ENCODE measurements at places on chromosomes 13 and 19.

DNA sequence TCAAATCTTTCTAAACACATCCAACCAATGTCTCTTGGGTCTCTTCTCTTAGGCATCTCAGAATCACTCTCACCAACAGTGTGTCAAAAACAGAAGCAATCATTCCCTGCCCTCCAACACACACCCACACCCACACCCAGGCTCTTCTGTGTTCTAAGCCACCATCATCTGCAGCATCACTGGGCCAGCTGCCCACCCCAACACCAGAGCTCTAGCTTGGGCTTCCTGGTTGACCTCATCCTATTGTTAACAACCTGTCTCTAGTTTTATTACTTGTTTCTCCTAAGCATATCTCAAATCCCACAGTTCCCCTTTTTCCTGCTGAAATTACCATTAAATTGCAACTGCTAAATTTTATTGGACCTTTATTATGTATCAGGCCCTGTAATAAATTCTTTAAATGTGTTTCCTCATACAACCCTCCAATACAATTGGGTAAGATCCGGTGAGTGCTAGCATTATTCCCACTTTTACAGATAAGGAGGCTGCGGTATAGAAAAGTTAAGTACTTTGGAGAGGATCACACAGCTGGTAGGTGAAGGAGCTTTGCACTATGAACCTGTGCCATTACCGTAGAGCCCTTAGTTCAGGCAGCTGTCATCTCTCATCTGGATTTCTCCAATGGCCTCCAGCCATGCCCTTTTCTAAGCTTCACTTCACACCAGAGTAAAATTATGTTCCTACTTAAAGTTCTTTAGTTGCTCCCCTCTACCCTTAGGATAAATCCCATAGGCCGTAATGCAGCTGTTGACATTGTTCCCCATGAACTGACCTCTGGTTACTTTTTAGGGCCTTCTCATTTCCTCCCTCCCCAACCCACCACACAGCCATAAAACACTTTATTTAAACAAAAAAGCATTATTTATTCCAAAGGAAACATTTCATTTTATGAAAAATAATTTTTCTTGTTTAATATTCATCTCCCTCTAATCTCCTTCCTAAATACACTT, 227.7 kb downstream of the B3GLCT start:
- no peak for DNase-seq

DNA sequence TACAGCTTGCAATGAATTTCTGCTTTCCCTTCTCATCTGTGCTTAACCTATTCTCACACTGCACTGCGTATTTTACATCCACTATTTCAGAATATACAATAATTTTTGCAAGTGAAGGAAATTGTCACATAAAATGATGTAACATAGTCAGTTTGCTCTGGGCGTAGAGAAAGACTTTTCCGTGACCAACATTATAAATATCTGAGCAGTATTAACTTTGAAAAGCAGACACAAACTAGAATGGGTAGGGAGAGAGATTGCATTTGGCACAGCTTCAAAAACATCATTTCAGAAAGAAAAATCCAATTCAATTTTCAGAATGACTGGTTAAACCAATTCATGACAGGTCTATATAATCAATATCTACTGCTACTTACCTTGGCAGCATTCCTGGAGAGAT, 352.5 kb upstream of the MIR17HG start:
- no peak for DNase-seq

DNA sequence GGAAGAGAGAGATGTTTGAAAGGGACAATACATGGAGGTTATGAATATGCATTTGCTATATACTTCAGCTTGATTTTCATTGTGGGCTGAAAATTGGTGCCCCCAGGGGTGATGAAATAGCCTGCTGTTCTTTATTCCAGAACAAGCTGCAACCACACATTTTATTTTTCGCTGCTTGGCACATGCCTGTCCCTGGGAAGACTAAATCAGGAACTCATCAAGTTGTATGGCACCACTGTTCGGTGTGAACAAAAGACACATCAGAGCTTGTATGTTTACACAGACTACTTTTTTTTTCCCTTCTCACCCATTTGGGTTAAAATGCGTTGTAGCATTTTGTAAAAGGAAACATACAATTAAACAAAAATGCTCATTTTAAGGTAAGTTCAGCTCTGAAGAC, 230.7 kb downstream of the NALCN start:
- no peak for DNase-seq

DNA sequence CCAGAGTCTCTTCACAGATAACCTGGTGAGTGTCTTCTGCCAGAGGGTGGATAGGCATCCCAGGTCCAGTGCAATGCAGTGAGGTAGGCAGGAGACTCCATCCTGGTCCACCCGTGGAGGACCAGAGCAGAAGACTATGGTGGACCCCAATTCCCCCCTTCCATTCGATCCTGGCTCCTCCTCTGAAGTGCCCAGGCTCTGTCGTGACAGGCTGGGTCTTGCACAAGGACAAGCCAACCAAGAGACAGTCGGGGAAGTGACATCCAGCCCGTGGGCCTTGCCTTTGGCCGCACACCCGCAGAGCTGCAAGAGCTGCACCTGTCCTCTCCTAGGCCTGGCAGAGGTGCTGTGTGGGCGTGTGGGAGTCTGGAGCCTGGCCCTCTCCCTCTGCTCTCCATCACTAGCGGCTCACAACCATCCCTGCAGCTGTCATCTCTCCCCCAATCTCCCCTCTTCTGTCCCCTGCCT, 3.1 kb downstream of the ZNF784 start:
- no peak for DNase-seq

- DNase-seq = no peak
These were observed 11.2 kb upstream of the MADCAM1 start for GRCh38 chr19:485077-485476.

DNA sequence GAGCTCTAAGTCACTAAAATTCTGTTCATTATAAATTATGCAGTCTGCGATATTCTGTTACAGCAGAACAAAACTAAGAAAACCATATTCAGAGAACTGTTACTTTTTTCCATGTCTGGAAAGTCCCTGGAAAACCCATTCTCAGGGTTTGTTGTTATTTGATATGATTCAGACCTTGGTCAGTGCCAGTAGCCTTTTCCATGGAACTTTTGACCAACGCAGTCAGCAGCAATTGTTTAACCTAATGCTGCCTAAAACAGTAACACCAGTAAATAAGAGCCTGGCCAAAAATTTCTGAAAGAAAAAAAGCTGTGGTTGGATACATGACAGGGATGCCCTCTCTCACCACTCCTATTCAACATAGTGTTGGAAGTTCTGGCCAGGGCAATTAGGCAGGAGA, 402.7 kb downstream of the TBC1D4 start:
- no peak for DNase-seq

DNA sequence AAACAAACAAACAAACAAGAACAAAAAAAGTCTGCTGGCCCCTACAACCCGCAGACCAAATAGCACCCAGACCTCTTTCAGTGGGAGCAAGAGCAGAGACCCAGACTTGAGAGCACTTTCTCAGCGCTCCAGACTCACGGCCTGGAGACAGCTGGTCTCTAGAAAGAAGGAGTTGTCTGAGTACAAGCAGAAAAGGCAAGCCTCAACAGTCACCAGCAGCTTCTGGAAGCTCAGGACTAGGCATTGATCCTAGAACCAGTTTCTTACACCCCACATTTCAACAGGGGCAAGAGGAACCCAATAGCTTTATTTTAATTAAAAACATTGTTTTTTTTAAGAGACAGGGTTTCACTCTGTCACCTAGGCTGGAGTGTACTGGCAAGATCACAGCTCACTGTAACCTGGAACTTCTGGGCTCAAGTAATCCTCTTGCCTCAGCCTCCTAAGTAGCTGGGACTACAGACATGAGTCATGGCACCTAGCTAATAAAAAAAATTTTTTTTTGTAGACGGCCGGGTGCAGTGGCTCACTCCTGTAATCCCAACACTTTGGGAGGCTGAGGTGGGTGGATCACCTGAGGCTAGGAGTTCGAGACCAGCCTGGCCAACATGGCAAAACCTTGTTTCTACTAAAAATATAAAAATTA, 30.4 kb downstream of the RASL11A start:
- DNase-seq = no peak

GRCh38 chr13:74243637-74244526, 109.7 kb upstream of the KLF12 start:
- DNase-seq = no peak

- DNase-seq = no peak
These were observed 37.7 kb downstream of the ARHGEF7 start for GRCh38 chr13:111152844-111153243.

GRCh38 chr13:107669391-107669993, 545.8 kb downstream of the LIG4 start:
- DNase-seq = no peak

- DNase-seq = no peak
These were observed 180.9 kb downstream of the GPC5 start for GRCh38 chr13:91579320-91579719.

DNA sequence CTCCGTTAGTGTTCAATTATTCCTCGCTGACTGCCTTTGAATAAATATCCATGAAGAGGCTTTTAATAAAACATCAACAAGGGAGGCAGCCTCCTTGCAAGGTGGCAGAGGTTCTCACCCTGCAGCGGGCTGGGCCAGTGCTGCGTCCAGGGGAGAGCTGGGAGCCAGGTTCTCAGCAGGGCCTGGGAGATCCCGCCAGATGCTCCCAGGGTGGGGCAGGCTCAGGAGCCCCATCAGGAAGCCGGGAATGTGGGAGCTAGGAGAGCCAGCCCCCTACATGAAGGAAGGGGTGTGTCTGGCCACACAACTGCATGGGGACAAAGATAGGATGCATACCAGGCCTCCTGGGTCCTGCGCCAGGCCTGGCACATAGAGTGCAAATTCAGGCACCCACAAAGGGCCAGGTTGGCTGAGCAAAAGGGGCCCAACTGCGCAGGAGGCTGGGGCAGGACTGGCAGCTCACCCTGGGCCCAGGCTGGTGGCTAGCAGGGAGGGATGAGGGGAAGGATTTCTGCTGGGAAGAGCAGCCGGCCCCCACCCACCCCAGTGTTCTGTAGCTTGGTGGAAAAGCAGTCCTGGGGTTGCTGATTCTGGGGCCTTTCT, 22.8 kb downstream of the VSTM2B start:
- DNase-seq = no peak

GRCh38 chr13:30576528-30576927, 41.2 kb upstream of the USPL1 start:
- DNase-seq = no peak

- DNase-seq = no peak
These were observed 182.3 kb upstream of the KLF12 start for GRCh38 chr13:74316547-74316946.

DNA sequence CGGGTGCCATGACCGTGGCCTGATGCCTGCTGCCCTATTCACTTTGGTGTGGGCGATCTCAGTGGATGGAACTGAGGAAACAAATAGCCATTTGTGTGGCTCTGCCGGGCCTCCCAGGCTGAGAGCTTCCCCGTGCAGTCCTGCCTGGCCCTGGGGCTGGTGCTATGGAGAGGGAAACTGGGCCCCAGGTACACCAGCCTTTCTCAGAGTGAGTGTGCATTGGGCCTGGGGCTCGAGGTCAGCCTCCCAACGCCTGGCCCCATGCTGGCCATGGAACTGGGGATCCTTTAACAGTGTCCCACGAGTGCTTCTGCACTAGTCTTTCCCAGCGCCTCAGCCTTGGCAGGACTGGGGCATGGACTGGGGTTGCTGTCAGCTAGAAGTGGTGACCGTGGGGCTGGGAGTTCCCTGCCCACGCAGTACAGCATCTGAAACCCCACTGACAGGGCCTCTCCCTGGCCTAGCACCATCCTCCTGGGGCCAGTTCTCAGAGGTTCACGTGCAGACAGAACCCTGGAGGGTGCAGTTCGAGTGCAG, 10.5 kb downstream of the PLEKHF1 start:
- DNase-seq = no peak

DNA sequence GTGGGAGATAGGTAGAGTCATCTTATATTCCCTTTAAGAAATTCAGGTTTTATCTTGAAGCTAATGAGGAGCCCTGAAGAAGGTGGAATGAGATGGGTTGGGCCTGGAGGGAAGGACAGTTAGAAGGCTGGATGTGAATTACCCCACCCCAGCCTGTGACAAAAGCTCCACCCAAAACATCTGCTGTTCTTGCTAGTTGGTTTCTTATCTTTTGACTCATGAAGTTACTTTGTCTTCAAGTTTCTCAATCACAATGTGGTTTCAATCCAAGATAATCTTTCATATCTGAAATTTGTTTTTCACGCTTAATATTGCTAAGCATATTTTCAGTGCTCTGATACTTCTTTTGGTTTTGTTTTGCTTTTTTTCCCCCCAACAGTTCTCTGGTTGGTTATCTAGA, 38.3 kb upstream of the HMGB1 start:
- no peak for DNase-seq

DNA sequence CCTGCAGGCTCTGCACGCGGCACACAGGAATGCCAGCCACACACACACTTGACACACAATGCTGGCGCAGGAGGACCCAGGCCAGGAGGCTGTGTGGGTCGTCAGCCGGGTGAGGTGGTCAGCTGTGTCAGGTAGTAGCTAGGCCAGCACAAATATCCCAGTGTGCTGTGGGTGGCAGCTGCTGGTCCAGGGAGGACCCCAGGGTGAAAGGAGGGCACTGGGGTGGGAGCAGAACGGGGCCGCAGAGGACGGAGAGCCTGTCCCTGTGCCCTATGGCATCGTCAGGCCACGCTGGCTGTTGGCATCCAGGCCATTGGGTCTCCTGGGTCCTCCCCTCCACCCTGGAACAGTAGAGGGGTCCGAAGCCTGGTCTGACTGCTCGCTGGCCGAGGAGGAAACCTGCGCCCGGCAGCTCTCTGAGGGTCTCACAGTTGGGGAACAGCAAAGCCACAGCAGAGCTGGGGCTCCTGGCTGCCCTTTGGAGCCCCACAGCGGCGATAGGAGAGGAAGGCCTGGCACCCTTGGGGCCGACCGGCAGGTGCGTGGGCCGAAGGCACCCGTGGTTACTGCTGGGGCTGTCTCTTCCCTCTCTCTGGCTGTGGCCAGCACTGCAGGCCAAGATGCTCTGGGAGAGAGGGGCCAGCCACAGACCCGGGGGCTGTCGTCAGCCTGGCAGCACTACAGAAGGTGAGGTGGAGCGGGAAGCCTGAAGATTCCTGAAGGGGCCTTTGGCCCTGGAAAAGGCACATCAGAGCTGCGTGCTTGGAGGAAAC, 27.3 kb downstream of the C13orf46 start:
- no peak for DNase-seq

GRCh38 chr19:4702764-4703163, 20.9 kb downstream of the DPP9 start:
- DNase-seq = no peak

- no peak for DNase-seq
These were observed 35.6 kb upstream of the TFDP1 start for GRCh38 chr13:113548778-113549621.

DNA sequence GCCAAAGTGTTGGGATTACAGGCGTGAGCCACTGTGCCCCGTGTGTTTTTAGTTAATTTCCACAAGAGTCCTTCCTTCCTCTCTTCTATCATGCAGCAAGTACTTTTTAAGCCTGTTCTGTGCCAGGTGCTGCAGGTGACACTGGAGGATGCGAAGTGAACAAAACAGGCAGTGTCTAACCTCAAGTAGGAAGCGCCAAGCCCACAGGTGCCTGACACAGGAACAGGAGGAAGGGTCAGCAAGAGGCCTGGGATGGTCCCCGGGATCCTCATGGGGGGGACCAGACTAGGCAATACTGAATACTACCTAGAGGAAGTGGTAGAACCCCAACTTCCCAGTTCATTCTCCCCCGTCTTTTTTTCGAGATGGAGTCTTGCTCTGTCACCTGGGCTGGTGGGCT, 1.8 kb upstream of the CALR start:
- no peak for DNase-seq
